ENCODE measurements at places on chromosomes 1 and 21.

- no peak for DNase-seq
These were observed 60.6 kb downstream of the RGS2 start for GRCh38 chr1:192869308-192869940.

GRCh38 chr1:7808253-7808844 lies 24.3 kb downstream of the PER3 start:
- no peak for DNase-seq

GRCh38 chr1:26281091-26281958 lies 1.4 kb downstream of the SH3BGRL3 start:
- DNase-seq = no peak

DNA sequence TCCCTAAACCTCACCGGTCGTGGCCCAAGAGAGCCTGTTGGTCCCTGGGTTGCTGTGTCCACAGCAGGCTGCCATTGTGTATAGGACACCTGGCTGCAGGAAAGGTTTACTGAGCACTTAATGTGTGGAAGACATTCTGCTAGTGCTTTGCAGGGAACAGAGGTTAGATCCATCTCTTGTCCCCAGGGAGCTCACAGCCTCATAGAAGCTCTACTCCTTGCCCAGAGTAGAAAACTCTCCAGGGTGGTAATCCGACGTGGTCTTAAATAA lies 16.9 kb upstream of the ALPL start:
- DNase-seq = no peak

GRCh38 chr1:205569411-205570172 lies 62.2 kb downstream of the ELK4 start:
- no peak for DNase-seq

- no peak for DNase-seq
These were observed 744 bp upstream of the WDR26 start for GRCh38 chr1:224435318-224435763.

DNA sequence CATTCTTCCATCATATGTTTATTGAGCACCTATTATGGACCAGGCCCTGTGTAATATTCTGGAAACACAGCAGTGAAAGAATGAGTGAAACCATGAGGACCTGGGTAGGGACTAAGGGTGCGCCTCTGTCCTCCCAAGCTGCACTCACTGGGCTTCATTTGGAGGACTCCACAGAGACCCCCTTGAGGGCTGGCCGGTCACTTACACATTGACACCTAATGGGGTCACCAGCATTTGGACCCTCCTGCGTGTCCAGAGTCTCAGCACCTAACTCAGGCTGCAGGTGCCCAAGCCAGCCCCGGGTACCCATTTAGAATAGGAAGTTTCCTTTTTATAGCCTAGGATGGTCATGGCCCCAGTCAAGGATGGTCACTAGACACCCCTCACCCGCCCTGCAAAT lies 2.8 kb upstream of the FNDC5 start:
- no peak for DNase-seq

- no peak for DNase-seq
These were observed 3.2 kb downstream of the EFHD2 start for GRCh38 chr1:15412843-15413242.

DNA sequence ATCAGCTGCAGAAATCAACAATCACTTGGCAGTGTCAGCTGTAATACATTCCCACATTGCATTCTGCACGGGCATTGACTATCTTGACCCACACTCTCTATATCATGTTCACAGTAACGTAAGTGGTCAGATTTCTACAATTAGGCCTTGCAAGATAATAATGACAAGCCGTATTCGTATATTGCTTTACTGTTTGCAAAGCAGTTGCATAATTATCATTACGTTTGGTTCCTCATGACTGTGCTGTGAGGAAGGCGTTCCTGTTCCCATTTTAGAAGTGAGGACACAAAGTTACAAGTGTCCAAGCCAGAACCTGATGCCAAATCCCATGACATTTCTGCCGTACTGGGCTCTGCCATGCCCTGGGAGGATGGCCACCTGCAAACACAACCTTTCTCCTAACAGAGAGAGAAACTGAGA lies 53.5 kb upstream of the TARBP1 start:
- no peak for DNase-seq

DNA sequence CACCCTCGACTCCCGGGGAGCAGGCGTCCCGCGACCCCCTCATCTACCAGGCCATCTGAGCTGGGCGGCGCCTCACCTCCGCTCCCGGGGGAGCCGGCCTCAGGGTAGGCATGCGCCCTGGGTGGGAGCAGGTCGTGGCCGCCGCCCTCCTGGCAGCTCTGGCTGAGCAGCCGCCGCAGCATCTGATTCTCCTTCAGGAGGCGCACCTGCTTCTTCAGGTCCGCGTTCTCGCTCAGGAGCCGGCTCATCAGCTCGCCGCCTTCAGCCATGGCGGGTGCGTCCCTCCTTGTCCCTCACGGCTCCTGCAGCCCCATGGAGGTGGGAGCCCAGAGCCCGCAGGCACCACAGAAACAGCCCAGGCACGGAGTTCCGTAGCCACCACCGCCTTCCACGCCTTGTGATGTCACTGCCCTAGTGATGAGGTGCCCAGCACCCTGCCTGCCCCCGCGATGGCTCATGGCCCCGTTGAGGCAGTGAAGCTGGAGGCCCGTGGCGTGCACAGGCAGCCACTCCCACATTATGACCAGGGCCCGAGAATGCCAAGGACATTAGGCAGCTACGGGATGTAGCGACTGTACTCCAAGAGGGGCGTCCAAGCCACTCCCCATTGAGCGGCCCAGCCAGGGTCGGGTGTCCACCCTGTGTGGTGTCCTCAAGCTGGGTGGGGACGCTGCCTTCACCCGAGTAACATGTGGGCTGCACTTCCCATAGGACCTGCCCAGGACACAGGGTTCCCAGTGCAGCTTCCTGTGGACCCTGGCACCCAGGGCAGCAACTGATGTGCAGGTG lies 1.5 kb downstream of the SPATC1L start:
- DNase-seq = no peak

- no peak for DNase-seq
These were observed 1.0 kb downstream of the LIN28A start for GRCh38 chr1:26411624-26412074.

GRCh38 chr1:229087906-229088305 lies 183.0 kb upstream of the RAB4A start:
- DNase-seq = no peak

- no peak for DNase-seq
These were observed 9.0 kb upstream of the IFNGR2 start for GRCh38 chr21:33394260-33394659.

GRCh38 chr1:201401700-201402099 lies 2.6 kb upstream of the LAD1 start:
- no peak for DNase-seq

- DNase-seq = no peak
These were observed 83.2 kb upstream of the RHOU start for GRCh38 chr1:228652116-228652515.

DNA sequence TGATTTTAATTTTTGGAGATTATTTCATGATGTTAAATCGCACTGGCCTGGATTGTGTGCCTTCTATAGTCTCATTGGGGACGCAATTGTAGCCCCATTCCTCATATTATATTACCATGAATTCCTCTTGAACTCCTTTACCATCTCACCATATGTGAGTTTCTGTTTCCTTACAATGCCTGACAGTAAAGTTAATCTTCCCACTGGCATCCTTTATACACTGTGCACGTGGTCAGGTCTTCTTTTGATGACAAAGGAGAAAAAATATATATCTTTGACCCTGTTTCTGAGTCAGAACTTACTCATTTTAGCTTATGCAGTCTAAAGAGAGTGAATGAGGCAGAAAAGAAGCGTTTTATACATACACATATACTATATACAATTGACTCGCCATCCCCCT lies 774 bp upstream of the ABL2 start:
- DNase-seq = no peak

DNA sequence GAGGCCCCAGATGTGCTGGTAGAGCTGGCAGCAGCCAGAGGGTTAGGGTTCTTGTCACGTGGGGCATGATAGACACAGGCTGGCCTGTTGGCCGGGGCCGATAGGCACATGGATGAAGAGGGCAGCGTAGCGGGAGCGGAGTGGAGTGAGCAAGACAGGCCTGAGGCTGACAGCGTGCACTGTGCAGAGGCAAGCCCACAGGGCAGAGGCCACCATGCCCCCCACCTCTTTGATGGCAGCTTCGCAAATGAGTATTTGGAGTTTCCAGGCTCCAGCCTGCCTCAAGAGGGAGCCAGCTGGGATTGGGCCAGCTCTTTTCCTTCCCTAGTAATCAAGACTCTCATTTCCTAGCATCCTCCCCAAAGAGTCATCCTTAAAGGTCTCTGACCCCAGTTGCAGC lies 43.5 kb downstream of the TMCC2 start:
- no peak for DNase-seq

GRCh38 chr21:39386194-39386593 lies 37.3 kb upstream of the HMGN1 start:
- no peak for DNase-seq

GRCh38 chr1:37479255-37480124 lies 5.1 kb downstream of the ZC3H12A start:
- peak; percentile 82 for DNase-seq

GRCh38 chr21:31211836-31212235 lies 132.2 kb downstream of the TIAM1 start:
- DNase-seq = no peak

DNA sequence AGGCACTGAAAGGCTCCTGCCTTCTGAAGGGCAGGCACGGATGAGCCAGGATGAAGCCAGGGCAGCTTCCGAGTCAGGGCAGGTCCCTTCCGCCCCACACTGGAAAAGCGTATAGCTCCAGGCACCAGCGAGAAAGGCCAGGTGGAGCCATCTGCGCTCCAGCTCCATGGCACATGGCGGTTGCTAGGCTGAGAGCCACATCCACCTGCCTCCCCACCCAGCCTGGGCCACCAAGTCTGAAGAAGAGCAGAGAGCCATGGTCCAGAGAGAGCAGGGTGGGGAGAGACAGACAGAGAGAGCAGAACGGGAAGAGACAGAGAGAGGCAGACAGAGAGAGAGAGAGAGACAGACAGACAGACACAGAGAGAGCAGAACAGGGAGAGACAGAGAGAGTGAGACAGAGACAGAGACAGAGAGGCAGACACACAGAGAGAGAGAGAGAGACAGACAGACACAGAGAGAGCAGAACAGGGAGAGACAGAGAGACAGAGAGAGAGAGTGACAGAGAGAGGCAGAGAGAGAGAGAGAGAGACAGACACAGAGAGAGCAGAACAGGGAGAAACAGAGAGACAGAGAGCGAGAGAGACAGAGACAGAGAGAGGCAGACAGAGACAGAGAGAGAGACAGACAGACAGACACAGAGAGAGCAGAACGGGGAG lies 5.2 kb downstream of the FNDC10 start:
- DNase-seq = no peak

DNA sequence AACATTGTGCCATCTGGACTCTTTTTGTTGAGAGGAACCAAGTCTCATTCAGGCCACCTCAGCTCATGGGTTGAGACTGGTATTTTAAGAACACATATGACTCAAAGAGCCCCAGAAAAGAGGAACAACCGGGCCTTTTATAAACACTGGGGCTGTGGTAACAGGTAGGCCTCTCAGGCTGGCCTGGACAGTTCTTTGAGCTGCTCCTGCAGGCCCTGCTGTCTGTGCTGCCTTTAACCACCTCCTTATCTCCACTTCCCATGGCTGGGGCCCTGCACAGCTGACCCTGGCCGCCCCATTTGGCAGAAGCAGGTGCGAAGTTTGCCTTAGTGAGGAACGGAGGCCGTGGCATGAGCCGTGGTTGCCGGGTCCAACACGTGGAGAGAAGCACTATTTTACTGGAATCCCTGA lies 163.3 kb downstream of the RHOU start:
- no peak for DNase-seq

GRCh38 chr1:206836111-206836510 lies 29.3 kb upstream of the IL20 start:
- DNase-seq = no peak

- DNase-seq = no peak
These were observed 8.6 kb downstream of the HJV start for GRCh38 chr1:146012703-146013558.

GRCh38 chr1:61506944-61507500 lies 217.9 kb downstream of the TM2D1 start:
- DNase-seq = no peak

DNA sequence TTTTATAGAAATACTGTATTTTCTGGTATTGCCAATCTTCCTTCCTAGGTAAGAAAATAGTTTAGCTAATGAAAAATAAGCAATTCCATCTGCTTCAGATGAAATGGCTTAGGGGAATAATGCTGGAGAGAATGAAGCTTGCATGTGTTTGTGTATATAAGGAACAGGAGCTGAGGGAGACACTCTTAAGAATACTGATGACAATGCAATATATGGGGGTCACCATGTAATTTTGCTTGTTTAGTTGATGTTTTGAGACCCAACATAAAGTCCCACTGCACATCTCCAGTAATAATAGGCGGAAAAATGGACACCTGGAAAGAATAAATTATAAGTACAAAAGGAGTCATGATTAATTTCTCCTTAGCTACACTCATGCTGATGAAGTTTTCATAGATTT lies 110.8 kb upstream of the BRINP3 start:
- DNase-seq = no peak

GRCh38 chr1:230174471-230175162 lies 107.6 kb downstream of the GALNT2 start:
- DNase-seq = no peak

GRCh38 chr1:169368406-169368769 lies 393 bp downstream of the BLZF1 start:
- no peak for DNase-seq

- DNase-seq = no peak
These were observed 15.2 kb downstream of the CHML start for GRCh38 chr1:241624935-241625334.

DNA sequence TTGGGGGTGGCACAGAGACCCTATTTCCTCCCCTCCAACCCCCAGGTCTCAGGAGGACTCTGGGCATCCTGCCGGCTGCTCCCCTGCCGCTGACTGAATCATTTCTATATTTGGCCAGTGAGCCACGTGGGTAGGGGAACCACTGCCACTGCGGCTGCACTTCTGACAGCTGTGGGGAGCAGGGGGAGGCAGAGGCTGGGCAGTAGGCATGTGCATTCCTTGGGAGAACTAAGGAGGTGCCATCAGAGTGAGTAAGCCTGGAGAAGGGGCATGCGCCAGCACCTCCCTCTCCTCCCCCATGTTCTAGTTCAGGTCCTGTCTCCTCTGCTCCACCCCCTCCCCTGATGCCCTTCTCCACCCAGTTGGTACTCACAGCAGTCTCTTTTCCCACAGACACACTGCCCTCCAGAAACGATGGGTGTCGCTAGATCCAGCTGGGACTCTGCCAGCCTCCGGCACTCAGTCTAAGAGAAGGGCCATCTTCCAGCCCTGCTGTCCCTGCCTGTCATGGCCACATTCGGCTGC lies 12.0 kb downstream of the PPFIA4 start:
- DNase-seq = no peak

- no peak for DNase-seq
These were observed 15.5 kb downstream of the PRRC2C start for GRCh38 chr1:171500803-171501202.

DNA sequence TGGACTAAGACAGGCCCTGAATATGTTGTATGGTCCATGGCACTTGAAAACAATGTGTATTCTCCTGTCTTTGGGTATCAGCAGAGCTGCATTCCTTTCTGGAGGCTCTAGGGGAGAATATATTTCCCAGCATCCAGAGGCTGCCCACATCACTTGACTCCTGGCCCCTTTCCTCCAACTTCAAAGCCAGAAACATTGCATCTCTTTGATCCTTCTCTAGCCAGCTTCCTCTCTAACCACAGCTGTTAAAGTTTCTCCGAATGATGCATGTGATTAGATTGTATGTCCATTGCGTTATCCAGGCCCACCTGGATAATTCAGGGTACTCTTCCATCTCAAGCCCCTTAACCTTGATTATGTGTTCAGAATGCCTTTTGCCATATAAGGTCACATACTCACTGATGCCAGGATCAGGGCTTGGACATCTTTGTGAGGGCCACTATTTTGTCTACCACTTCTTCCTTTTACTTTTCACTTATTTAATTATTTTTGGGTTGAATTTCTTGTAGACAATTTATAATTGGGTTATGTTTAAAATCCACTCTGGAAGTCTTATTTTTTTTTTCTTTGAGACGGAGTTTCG lies 5.3 kb downstream of the CHD1L start:
- no peak for DNase-seq

All from stimulated activated CD8-positive, alpha-beta memory T cell treated with anti-CD3 and anti-CD28 coated beads, Interleukin-7, amount 100 ng/mL, for 24 hours (primary cell).